ENCODE measurements at places on chromosomes 16 and 17.

- DNase-seq = no peak
These were observed 39.0 kb downstream of the HLF start for GRCh38 chr17:55303701-55304145.

GRCh38 chr16:5605404-5605803 is 507.8 kb upstream of the EEF2KMT start:
- no peak for DNase-seq

- DNase-seq = no peak
These were observed 4.2 kb downstream of the RNF40 start for GRCh38 chr16:30766206-30766932.

- DNase-seq = no peak
These were observed 126.4 kb upstream of the ANKFN1 start for GRCh38 chr17:56026915-56027314.

DNA sequence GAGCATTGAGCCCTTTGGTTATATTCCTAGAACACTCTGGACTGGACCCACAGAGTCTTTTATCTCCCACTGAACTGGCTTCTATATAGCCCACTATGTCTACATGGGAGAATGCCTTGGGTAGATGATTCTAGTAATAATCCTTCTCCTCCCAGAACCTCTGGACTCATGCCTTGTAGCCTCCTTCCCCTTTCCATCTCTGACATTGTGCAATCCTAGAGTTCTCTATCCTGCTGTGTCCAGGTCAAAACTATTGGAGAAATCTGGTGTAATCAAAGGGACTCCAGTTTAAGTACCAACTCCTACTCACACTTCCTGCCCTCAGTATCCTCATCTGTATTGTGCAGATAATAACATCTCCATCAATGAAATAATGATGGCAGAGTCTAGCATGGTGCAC is 9.1 kb downstream of the RCVRN start:
- no peak for DNase-seq

GRCh38 chr17:6439951-6440350 is 4.3 kb upstream of the PIMREG start:
- no peak for DNase-seq

GRCh38 chr17:79671085-79671694 is 59.6 kb upstream of the ENPP7 start:
- DNase-seq = no peak

GRCh38 chr17:41082626-41083025 is 1.3 kb upstream of the KRTAP4-7 start:
- no peak for DNase-seq
